ENCODE measurements at places on chromosomes 13 and 19. TPM values are rescaled to one million over a fixed set of nuclear protein-coding genes. Genes with fewer than 3 reads are reported as not detected.

- no peaks in the 10 kb centered on the region for H3K27me3 ChIP-seq
- H3K36me3 ChIP-seq = no peaks in the 10 kb centered on the region
- H3K27ac ChIP-seq = no peak overlapping the region
Observed at GRCh38 chr13:108095036-108095435, 120.3 kb downstream of the LIG4 start.

DNA sequence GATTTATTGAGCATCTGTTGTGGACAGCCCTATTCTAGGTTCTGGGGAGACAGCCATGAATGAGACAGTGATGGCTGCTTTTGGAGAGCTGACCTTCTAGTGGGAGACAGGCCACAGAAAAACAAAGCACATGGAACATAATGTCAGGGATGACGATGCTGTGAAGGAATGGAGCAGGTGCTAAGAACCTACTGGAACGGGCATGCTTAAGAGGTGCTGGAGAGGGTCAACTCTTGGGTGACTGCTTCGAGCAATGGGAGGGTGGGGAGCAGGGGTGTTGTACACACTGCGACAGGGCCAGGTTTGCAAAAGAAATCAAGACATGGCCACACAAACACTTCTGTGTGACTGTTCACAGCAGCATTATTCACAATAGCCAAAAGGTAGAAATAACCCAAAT lies 12.1 kb upstream of the CEACAM16 start:
- peaks cover 9% of the 10 kb centered on the region for H3K4me1 ChIP-seq
- H3K36me3 ChIP-seq = no peaks in the 10 kb centered on the region
- no peak overlapping the region for H3K27ac ChIP-seq
- no peak overlapping the region for H3K4me3 ChIP-seq
- DNase-seq = no peak

DNA sequence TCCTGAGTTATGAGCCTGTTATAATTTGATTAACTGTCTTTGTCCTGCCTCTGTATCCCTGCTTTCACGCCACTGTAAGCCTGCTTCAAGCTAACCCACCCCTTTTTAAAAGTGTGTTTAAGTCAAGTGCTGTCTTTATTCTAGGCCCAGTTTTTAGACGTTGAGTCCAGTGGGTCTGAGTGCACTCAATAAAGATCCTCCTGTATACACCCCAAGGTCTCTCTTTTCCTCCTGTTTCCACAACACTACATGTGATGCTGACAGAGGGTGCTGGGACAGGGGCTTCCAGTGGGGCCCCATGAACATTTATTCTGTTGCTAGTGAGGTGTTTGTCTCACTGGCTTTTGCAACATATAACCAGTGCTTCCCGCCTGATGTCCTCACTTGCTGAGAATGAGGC lies 6.7 kb upstream of the F2RL3 start:
- peaks cover 19% of the 10 kb centered on the region for H3K27me3 ChIP-seq
- peaks cover 24% of the 10 kb centered on the region for H3K36me3 ChIP-seq
- DNase-seq = no peak

GRCh38 chr19:12792853-12793289 lies 1.6 kb downstream of the JUNB start:
- H3K4me1 ChIP-seq = peaks cover 55% of the 10 kb centered on the region
- peak overlapping the region; percentile 100 for H3K27ac ChIP-seq
- no peak for DNase-seq
- no peaks in the 10 kb centered on the region for H3K27me3 ChIP-seq
- H3K4me3 ChIP-seq = peak overlapping the region; percentile 93

DNA sequence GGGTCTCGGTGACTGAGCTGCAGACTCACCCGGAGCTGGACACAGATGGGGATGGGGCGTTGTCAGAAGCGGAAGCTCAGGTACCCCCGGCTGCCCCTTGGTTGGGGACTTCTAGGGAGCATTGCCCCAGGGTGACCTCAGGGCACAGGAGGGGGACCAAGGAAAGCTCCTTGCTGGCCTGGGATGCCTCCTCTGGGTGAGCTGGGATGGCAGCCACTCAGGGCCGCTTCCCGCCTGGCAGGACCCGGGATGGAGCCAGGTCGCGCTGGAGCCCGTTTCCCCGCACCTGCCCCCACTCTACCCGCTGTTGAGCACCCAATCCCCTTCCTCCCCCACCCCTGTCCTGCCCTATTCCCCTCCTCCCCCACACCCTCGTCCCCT lies 10.8 kb downstream of the PRKCSH start:
- H3K27ac ChIP-seq = no peak overlapping the region
- no peaks in the 10 kb centered on the region for H3K27me3 ChIP-seq
- peaks cover 98% of the 10 kb centered on the region for H3K36me3 ChIP-seq
- H3K4me3 ChIP-seq = no peak overlapping the region
- DNase-seq = no peak

GRCh38 chr19:46288896-46289588 lies 7.8 kb upstream of the HIF3A start:
- no peaks in the 10 kb centered on the region for H3K36me3 ChIP-seq
- H3K27ac ChIP-seq = peak overlapping the region; percentile 60
- H3K27me3 ChIP-seq = no peaks in the 10 kb centered on the region
- no peak overlapping the region for H3K4me3 ChIP-seq
- peaks cover 7% of the 10 kb centered on the region for H3K4me1 ChIP-seq

GRCh38 chr13:100815476-100816046 lies 141.0 kb upstream of the TMTC4 start:
- H3K4me3 ChIP-seq = no peak overlapping the region
- H3K27ac ChIP-seq = no peak overlapping the region
- no peak for DNase-seq
- H3K36me3 ChIP-seq = no peaks in the 10 kb centered on the region
- H3K27me3 ChIP-seq = no peaks in the 10 kb centered on the region

DNA sequence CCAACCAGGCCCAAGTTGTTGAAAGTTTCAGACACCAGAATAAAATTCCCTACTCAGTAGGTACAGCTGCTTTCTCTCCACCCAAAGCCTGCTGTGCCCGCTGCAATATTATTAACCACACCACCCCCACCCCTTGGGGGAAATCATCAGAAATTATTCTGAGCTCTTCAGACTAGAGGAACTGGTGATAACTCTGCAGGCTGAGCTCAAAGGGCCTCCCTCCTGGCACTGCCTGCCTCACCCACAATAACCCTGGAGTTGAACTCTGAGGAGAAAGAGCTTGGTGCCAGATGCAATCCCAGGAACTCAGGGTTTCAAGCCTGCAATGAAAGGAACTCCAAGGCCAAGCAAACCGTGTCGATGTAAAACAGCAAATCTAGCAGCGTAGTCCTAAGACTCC lies 381.7 kb upstream of the ZNF507 start:
- H3K27ac ChIP-seq = no peak overlapping the region
- H3K27me3 ChIP-seq = peaks cover 3% of the 10 kb centered on the region

DNA sequence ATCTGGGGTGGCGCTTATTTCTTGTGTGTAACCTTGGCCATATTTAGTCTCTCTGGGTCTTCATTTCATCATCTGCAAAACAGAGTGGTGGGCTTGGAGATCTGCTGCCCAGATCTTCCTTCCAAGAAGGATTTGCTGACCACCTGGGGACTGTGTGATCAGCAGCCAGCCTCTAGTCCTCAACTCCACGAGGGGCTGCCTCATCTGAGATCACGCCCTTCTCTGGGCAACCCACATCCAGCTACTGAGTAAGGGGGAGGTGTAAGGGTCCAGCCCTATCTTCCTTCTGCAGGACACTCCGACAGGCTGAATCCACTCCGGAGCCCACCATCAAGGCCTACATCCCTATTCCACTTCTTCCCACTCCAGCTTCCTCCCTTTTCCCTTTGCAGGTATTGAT lies 57.9 kb downstream of the CHST8 start:
- no peaks in the 10 kb centered on the region for H3K4me1 ChIP-seq
- no peak overlapping the region for H3K4me3 ChIP-seq
- H3K27me3 ChIP-seq = peaks cover 45% of the 10 kb centered on the region
- H3K36me3 ChIP-seq = no peaks in the 10 kb centered on the region
- no peak for DNase-seq
- H3K27ac ChIP-seq = no peak overlapping the region

DNA sequence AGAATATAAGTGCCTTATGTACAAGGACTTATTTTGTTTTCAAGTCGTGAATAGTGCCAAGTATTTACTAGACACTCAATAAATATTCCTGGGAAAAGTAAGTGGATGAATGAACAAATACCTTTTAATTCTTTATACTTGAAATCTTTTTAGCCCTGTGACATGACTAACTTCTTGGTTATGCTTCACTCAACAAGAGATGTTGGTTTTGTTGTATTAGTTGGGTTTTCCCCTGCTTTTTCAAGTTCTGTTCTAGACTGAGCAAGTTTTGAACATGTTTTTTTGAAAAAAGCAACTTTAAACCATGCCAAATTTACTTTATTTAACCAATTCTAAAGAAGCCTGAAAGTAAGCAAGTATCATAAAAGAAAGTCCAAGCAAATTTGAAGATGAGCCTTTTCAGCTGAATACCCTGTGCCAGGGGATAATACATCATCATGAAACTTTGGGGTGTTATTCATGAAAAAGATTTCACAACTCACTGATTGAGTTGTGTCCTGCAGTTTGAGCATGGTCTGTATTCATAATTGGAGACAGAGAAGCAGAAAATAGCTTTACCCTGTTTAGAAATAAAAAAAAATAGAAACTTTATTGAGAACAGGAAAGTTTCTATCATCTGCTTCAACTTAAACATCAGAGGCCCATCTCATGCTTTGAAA lies 11.1 kb downstream of the LMO7 start:
- no peaks in the 10 kb centered on the region for H3K4me1 ChIP-seq
- no peak overlapping the region for H3K4me3 ChIP-seq
- no peaks in the 10 kb centered on the region for H3K36me3 ChIP-seq
- H3K27ac ChIP-seq = no peak overlapping the region
- no peak for DNase-seq

GRCh38 chr13:86914757-86915156 lies 756.4 kb upstream of the SLITRK5 start:
- H3K4me1 ChIP-seq = no peaks in the 10 kb centered on the region
- H3K36me3 ChIP-seq = no peaks in the 10 kb centered on the region
- H3K4me3 ChIP-seq = no peak overlapping the region
- no peaks in the 10 kb centered on the region for H3K27me3 ChIP-seq

Gene CFAP97D2
- total RNA-seq = not detected

Gene ZNF439
- total RNA-seq = 0.58 TPM

Gene SLAIN1
- 18.7 TPM for total RNA-seq

Gene ZIC5
- not detected for total RNA-seq

Gene FCGBP
- total RNA-seq = 529 TPM

Gene C19orf38
- total RNA-seq = 1.8 TPM

Gene DAPK3
- total RNA-seq = 58.5 TPM

Gene CAPN12
- total RNA-seq = 1.2 TPM

Gene ZNF560
- total RNA-seq = not detected

Gene CIC
- 44.9 TPM for total RNA-seq

Gene ARHGAP45
- total RNA-seq = 14.3 TPM
